ENCODE measurements at places on chromosomes 3 and 15. TPM values are rescaled to one million over a fixed set of nuclear protein-coding genes. Genes with fewer than 3 reads are reported as not detected.

Gene IMPG2
- polyA plus RNA-seq, result 0.10 TPM

Gene ACSBG1
- 0.02 TPM for polyA plus RNA-seq

Gene SNTN
- polyA plus RNA-seq, result not detected

Gene APH1B
- polyA plus RNA-seq, result 11.2 TPM

Gene PATL2
- 0.13 TPM for polyA plus RNA-seq

DNA sequence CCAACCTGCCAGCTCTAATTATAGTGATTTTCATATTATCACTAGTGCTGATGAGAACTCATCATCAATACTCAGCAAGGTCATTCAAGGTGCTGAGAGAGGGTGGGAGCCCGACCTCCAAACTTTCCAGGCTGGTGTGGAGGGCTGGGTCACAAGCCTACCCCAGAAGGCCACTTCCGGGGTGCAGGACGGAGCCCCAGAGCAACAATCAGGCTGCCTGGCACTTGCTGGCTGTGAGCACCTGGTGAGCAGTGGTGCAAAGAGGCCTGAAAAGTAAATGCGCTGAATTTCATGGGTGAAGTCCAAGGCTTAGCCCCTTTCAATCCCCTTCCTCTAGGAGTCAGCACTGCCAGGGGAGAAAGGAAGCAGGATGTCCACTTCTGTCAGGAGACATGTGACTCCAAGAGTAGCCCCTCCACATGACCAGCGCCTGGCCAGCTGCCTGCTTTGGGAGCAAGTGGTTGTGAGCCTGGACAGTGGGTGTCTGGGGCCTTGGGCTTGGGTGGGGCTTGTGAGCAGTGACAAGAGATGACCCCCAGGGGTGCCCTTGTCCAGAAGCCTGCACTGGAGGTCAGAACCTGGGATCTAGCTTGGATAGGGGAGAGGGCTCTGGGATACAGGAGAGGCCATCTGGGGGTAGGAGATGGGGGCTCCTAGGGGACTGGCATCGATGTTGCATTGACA lies 165.0 kb upstream of the TLE3 start:
- peak; percentile 56 for DNase-seq
- peak overlapping the region; percentile 74 for H3K27ac ChIP-seq
- H3K27me3 ChIP-seq, result no peaks in the 10 kb centered on the region

- H3K36me3 ChIP-seq, result peaks cover 78% of the 10 kb centered on the region
- H3K27ac ChIP-seq, result peak overlapping the region; percentile 99
- no peak overlapping the region for H3K4me3 ChIP-seq
- no peaks in the 10 kb centered on the region for H3K27me3 ChIP-seq
- H3K4me1 ChIP-seq, result peaks cover 40% of the 10 kb centered on the region
These were observed 603.4 kb downstream of the FOXP1 start for GRCh38 chr3:70979983-70980645.
